ENCODE measurements at places on chromosomes 2 and 18. TPM values are rescaled to one million over a fixed set of nuclear protein-coding genes. Genes with fewer than 3 reads are reported as not detected.

The MCM6 gene
- 61.6 TPM for total RNA-seq

The NCOA1 gene
- total RNA-seq, result 10.3 TPM

The SERPINB2 gene
- not detected for total RNA-seq

The NPHP1 gene
- total RNA-seq, result 1.9 TPM

The ZBTB7C gene
- total RNA-seq, result 0.38 TPM

The NDUFAF7 gene
- total RNA-seq, result 44.1 TPM

The ADAM23 gene
- 5.8 TPM for total RNA-seq

The PPP4R1 gene
- total RNA-seq, result 76.7 TPM

The FBXO15 gene
- total RNA-seq, result 0.55 TPM

The CYS1 gene
- total RNA-seq, result 0.63 TPM

The GPR17 gene
- total RNA-seq, result not detected

The DPP4 gene
- total RNA-seq, result 4.3 TPM

The YWHAQ gene
- 378 TPM for total RNA-seq

The SELENOI gene
- total RNA-seq, result 31.0 TPM

The CD302 gene
- 0.33 TPM for total RNA-seq

The BIN1 gene
- total RNA-seq, result 26.0 TPM

The KCNG2 gene
- total RNA-seq, result 0.14 TPM

The KLHL29 gene
- 6.2 TPM for total RNA-seq

The TCF23 gene
- not detected for total RNA-seq

The PGAP1 gene
- total RNA-seq, result 7.4 TPM

The REEP1 gene
- total RNA-seq, result 0.59 TPM

The GPR35 gene
- total RNA-seq, result not detected

The COBLL1 gene
- total RNA-seq, result 2.6 TPM

The SP9 gene
- total RNA-seq, result 0.15 TPM

The HOXD3 gene
- total RNA-seq, result not detected
